ENCODE measurements at places on chromosomes 12 and 14.

- DNase-seq = no peak
Measured at GRCh38 chr14:28300356-28300755, 466.2 kb upstream of the FOXG1 start.

DNA sequence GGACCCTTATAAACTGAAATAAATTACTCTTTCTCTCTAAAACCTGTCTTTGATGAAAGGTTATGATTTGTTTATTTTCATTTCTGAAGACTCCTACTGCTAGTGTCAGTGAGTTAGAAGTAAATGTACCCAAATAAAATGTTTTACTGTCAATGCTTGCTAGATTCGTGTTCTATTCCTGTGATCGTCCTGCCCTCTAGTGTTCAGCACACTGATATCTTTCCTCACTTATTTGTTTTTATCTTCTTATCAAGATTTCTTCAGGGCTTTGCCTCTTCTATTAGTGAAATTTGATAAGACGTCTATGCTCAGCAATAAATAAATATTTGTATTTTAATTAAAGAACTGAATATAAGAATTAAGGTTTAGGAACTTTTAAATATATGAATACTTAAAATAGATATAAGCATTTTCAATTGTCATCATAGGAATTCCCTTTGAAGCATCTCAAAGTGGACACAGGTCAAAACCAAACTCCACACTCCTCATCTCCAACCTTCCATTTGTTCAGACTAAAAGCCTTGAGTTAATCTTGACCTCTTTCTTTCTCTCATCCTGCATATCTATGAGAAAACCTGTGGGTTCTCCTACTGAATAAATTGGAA lies 75.8 kb downstream of the C12orf50 start:
- DNase-seq = peak; percentile 13

- no peak for DNase-seq
Measured at GRCh38 chr12:63150713-63151622, at the start of gene AVPR1A. Gene AVPR1A, minus strand, starts transcription at chr12:63151201. Its CDS starts 365 bp downstream, at chr12:63150836.

- DNase-seq = no peak
Measured at GRCh38 chr12:122860854-122861586, 25.8 kb downstream of the HIP1R start.

- DNase-seq = no peak
Measured at GRCh38 chr12:16076557-16076956, 165.4 kb downstream of the DERA start.
